ENCODE measurements at places on chromosomes 6 and 20. TPM values are rescaled to one million over a fixed set of nuclear protein-coding genes. Genes with fewer than 3 reads are reported as not detected.

Gene ARID1B
- total RNA-seq, result 75.4 TPM

Gene DEFB124
- not detected for total RNA-seq

Gene TRIM15
- total RNA-seq, result not detected

Gene C6orf52
- total RNA-seq, result 2.9 TPM

Gene ARMH2
- total RNA-seq, result not detected

Gene BFSP1
- 4.2 TPM for total RNA-seq

GRCh38 chr6:39962831-39963230 is 28.6 kb upstream of the MOCS1 start:
- DNase-seq, result no peak
- H3K27me3 ChIP-seq, result no peaks in the 10 kb centered on the region
- no peak overlapping the region for H3K27ac ChIP-seq
- H3K4me3 ChIP-seq, result no peak overlapping the region

DNA sequence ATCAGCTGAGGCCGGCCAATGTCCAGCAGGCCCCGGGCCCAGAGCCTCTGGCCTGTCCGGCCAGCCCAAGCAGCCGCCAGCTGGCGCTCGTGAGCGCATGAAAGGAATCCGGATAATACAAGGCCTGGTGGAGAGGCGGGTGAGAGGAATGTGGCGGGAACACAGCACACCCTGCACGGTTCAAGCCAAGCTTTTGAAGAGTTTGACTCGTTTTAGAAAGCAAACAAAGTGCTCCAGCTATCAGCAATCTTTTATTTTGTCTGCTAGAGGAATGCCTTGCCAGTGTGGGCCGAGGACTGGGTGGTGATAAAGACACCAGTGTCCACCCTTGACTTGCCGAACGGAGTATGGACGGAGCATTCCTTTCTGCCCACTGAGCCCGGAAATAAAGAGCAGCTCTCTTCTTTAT is 9.3 kb upstream of the NEDD9 start:
- peak; percentile 35 for DNase-seq
- H3K27me3 ChIP-seq, result no peaks in the 10 kb centered on the region
- H3K27ac ChIP-seq, result no peak overlapping the region

DNA sequence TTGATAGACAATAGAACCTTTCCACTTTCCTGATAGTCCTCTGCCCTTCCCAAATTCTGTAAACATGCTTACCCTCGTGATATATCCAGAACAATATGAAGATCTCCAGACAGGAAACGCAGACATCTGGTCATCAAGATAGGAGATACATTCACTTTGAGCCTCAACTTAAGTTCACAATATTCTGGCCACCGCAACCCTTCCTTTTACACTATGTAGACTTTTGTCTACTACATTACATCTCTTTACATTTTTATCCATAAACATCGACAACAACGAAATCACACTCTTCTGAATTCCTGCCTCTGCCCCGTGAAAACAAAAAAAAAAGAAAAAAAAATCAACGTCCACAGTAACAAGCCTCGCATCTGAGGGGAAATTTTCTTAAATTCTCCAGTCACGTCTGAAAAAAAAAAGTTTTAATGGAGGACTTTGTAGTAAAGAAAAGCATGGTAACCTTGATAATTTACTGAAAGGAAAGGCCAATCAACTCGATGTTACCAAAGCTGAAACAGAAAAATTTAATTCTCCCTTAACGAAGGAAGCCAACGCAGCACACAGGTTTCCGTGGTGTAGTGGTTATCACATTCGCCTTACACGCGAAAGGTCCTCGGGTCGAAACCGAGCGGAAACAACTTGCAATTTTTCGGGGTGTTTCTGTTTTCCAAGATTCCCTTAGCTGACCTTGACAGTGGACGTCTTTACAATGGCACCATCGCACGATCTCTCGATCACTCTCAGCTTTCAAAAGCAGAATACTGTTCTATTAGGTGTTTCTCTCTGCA is 21.8 kb downstream of the POM121L2 start:
- H3K4me3 ChIP-seq, result no peak overlapping the region
- no peak overlapping the region for H3K27ac ChIP-seq
- no peaks in the 10 kb centered on the region for H3K36me3 ChIP-seq
- peaks cover 7% of the 10 kb centered on the region for H3K4me1 ChIP-seq

- DNase-seq, result peak; percentile 25
- peak overlapping the region; percentile 89 for H3K4me3 ChIP-seq
- H3K27me3 ChIP-seq, result no peaks in the 10 kb centered on the region
- H3K27ac ChIP-seq, result peak overlapping the region; percentile 92
- peaks cover 22% of the 10 kb centered on the region for H3K4me1 ChIP-seq
Observed at GRCh38 chr20:35663516-35664465, 909 bp downstream of the CPNE1 start.

GRCh38 chr6:149031859-149032598 is 285.2 kb downstream of the UST start:
- peak overlapping the region; percentile 44 for H3K4me3 ChIP-seq
- H3K36me3 ChIP-seq, result no peaks in the 10 kb centered on the region
- DNase-seq, result peak; percentile 94
- H3K27ac ChIP-seq, result peak overlapping the region; percentile 100
- no peaks in the 10 kb centered on the region for H3K27me3 ChIP-seq

DNA sequence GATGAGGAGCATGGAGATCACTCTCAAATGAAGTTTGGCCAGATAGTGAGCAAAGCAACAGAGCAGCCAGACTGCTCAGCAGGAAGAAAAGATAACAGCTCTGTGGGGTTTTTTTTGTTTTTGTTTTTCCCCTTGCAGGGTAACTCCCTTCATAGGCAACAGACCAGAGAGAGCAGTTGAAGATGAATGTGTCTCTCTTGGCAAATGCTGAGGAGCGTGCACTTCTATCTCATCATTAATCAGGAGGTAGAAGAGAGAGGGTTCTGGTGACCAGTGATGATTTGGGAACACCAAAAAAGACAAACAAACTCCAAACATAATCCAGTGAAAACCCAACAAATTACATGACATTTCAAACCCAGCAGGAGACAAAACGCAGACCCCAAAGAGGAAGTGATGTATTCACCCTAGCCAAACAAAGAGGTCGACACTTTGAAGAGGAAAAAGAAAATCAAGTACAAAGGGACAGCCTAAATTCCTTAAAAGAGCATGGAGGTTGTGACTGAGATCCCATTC is 66.2 kb upstream of the RREB1 start:
- no peak for DNase-seq
- no peaks in the 10 kb centered on the region for H3K27me3 ChIP-seq
- H3K27ac ChIP-seq, result no peak overlapping the region
- H3K4me3 ChIP-seq, result no peak overlapping the region
- peaks cover 13% of the 10 kb centered on the region for H3K4me1 ChIP-seq

DNA sequence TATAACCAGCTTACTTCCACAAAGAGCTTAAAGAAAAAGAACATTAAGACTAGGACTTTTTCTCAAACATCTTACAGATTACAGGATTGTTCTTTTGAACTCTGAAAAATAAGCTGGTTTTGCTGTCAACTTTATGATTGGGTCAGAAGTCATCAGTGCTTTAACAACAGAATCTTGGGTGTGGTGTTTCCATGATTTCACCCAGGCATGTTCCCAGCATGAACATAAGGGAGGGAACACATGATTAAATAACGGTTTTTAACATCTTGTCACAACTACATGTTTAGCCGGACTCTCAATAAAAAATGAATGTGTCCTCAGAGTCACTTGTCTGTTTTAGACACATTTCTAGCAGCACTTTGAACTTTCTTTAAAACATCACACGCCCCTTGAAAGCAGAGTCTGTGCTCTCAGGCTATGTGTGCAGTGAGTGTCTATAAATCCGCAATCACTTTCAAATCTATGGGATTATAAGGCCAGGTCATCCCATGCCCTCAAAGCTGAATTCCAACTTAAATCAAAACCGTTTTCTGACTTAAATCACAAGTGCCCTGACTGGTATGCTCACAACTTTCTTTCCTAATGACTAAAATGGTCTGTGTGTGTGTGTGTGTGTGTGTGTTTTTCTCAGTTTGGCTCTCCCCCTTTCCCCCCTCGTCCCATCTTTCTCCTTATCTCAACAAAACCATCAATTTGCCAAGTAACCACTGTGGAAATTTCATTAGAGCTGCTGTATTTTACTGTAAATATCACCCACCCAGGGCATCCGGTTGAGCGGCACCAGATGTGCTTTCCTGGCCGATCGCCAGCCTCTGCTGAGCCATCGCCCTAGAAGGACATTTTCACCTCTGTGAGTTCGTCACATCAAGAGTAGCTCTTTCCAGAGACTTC is 216.8 kb upstream of the DTNBP1 start:
- no peaks in the 10 kb centered on the region for H3K36me3 ChIP-seq
- DNase-seq, result peak; percentile 38
- H3K27me3 ChIP-seq, result peaks cover 2% of the 10 kb centered on the region
- H3K4me3 ChIP-seq, result no peak overlapping the region

GRCh38 chr6:136524339-136524935 is 25.8 kb downstream of the MAP7 start:
- H3K4me1 ChIP-seq, result no peaks in the 10 kb centered on the region
- H3K36me3 ChIP-seq, result no peaks in the 10 kb centered on the region
- DNase-seq, result no peak

DNA sequence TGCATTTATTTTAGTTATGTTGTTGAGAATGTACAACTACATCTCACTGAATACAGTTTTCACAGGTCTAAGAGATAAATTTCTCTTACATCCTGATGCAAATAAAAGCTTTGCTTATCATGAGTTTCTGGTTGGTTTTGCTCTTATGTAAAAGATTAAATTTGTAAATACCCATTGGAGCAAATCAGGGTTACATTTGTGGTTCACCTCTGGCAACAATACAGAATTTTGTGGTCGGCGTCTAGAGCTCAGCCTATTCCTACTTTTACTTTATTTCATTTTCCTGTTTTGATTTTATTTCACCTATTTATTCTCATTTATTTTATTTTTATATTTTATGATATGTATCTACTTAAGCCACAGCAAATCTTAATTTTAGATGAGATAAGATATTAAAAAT is 271.9 kb upstream of the MARCKS start:
- H3K27ac ChIP-seq, result no peak overlapping the region
- no peaks in the 10 kb centered on the region for H3K36me3 ChIP-seq
- H3K27me3 ChIP-seq, result no peaks in the 10 kb centered on the region
- peaks cover 7% of the 10 kb centered on the region for H3K4me1 ChIP-seq

DNA sequence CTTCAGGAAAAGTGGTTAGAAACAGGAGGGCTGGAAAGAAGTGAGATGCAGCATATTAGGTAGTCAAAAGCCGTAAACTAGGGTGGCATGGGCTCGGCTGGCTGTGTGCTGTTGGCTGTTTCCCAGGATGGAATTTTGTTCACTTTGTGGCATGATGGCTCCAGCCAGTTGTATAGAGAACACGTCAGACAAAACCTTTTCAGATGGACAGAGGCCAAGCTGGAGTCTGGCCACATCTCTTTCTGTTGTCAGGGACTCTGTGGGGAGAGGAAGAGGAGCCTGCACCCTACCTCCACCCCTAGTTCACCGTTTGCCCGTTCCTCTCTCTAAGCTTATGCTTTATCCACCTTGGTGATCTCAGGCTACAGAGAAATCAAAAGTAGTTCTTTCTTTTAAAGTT is 22.0 kb downstream of the C6orf89 start:
- peaks cover 12% of the 10 kb centered on the region for H3K4me1 ChIP-seq
- no peak overlapping the region for H3K4me3 ChIP-seq
- H3K27me3 ChIP-seq, result no peaks in the 10 kb centered on the region
- H3K27ac ChIP-seq, result no peak overlapping the region
- DNase-seq, result peak; percentile 71

DNA sequence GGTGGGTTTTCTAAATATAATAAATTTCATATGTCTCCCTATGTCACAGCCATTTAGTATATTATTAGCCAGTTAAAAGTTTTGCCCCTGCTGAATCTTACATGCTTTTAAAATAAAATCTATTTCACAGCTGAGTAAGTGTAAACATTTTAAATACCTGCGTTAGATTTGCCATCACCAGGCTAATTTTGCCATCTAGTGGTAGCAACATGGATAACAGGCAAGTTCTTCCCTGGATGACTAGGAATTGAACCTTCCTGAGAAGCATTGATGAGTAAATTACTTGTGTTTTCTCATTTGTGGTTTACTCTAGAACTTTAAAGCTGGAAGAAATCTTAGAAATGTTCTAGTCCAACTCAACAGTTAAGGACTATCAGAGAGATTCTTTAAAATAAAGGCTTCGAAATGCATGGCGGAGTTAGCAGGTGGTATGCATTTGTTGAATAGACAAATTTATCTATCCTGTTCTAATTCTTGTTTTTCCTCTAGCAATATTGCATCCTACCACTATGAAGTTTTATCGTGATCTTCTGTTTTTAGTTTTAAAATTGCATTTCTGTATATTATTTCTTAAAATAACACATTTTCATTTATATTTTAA is 2.6 kb downstream of the PRSS35 start:
- H3K4me3 ChIP-seq, result no peak overlapping the region
- H3K4me1 ChIP-seq, result peaks cover 10% of the 10 kb centered on the region
- no peaks in the 10 kb centered on the region for H3K36me3 ChIP-seq
- H3K27me3 ChIP-seq, result peaks cover 2% of the 10 kb centered on the region

DNA sequence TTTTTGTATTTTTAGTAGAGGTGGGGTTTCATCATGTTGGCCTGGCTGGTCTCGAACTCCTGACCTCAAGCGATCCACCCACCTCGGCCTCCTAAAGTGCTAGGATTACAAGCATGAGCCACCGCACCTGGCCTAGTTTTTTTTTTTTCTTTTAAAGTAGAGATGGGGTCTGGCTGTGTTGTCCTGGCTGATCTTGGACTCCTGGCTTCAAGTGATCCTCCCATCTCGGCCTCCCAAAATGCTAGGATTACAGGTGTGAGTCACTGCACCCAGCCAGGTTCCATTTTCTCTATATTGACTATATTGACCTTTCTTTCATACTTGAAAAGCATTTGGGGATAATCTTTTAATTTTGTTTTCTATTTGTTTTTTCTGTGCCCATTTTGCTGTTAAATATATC is 13.3 kb downstream of the PANK2 start:
- no peak overlapping the region for H3K27ac ChIP-seq
- no peak overlapping the region for H3K4me3 ChIP-seq
- peaks cover 3% of the 10 kb centered on the region for H3K4me1 ChIP-seq
- no peaks in the 10 kb centered on the region for H3K36me3 ChIP-seq

DNA sequence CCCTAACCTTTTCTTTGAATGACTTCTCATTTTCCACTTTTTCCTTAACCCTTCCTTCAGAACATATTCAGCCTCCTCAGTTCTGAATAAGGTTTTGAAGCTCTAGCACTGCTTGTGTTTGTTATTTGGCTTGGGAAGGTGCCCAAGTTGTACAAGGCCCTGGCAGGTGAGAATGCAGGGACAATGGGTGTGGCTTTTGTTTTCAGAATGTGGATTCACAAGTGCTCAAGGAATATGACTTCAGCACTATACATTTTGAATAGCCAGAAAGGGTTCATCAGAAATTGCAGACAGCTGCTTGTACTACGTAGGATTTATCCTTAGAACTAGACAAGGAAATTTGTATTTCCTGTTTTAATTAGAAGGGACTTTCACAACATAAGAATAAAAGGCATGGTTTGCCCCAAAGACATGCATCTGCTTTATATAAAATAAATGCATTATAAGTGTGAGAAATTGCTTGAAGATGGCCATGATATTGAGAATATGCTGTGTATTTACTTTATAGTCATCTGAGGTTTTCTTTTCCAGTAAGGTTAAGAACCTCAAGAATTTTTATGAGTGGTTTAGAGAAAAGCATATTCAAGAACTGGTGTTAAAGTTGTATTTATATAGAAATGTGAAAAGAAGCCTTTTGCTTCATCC is 29.3 kb upstream of the PRDM1 start:
- no peak for DNase-seq
- H3K27ac ChIP-seq, result no peak overlapping the region
- no peaks in the 10 kb centered on the region for H3K36me3 ChIP-seq
- no peaks in the 10 kb centered on the region for H3K27me3 ChIP-seq
- H3K4me3 ChIP-seq, result no peak overlapping the region
- no peaks in the 10 kb centered on the region for H3K4me1 ChIP-seq

Data from astrocyte (in vitro differentiated cells and primary cell).